ENCODE measurements at places on chromosomes 11 and 22. TPM values are rescaled to one million over a fixed set of nuclear protein-coding genes. Genes with fewer than 3 reads are reported as not detected.
A peak's percentile ranks its signal among the peaks of the same experiment; 100 is the strongest.

DNA sequence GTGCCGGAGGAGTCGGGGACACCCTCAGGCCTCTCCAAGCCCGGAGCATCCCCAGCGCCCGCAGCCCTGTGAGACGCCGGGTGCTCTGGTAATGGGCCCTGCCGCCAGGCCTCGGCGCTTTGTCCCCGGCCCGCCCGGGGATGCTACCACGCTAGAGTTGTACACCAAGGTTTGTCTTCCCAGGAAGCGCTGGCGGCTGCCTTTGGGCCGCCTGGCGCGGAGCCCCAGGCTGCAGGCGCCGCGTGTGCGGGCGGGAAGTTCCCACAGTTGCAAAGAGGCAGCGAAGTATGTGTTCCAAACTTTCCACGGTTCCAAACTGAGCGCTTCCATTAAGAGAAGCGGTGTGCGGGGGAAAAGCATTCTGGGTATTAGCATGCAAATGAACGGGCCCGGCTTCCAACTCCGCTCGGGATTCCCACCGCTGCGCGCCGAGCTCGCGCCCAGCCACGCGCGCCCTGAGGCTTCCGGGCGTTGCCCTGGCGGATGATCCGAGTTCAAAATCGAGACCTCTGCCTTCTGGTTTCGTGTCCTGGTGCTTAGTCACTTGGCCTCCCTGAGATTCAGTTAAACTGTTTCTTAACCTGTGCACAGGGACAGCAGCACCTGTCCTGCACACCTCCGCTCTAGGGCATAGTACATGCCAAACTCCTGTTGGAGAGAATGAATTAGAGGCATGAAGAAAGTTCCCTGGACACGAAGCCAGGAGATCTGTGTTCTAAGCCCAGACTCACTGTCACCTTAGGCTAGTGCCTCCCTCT lies 1.3 kb upstream of the PATZ1 start:
- DNase-seq = peak; percentile 48

CHID1 gene
- 23.2 TPM for polyA plus RNA-seq

- DNase-seq = peak; percentile 32
Measured at GRCh38 chr11:45079075-45079444, 67.4 kb upstream of the PRDM11 start.

SPINDOC gene
- polyA plus RNA-seq = 0.20 TPM

GRCh38 chr22:43000441-43001175 lies 14.3 kb downstream of the PACSIN2 start:
- DNase-seq = peak; percentile 47

SMIM35 gene
- 0.11 TPM for polyA plus RNA-seq

- DNase-seq = no peak
Measured at GRCh38 chr11:24348908-24349307, 147.9 kb upstream of the LUZP2 start.

GRCh38 chr11:13972043-13972910 lies 9.8 kb downstream of the SPON1 start:
- no peak for DNase-seq

- no peak for DNase-seq
Measured at GRCh38 chr11:118342503-118343161, at the start of gene CD3D. Gene CD3D (minus strand): TSS chr11:118342705. CDS start chr11:118342607, 98 bp downstream.

DNA sequence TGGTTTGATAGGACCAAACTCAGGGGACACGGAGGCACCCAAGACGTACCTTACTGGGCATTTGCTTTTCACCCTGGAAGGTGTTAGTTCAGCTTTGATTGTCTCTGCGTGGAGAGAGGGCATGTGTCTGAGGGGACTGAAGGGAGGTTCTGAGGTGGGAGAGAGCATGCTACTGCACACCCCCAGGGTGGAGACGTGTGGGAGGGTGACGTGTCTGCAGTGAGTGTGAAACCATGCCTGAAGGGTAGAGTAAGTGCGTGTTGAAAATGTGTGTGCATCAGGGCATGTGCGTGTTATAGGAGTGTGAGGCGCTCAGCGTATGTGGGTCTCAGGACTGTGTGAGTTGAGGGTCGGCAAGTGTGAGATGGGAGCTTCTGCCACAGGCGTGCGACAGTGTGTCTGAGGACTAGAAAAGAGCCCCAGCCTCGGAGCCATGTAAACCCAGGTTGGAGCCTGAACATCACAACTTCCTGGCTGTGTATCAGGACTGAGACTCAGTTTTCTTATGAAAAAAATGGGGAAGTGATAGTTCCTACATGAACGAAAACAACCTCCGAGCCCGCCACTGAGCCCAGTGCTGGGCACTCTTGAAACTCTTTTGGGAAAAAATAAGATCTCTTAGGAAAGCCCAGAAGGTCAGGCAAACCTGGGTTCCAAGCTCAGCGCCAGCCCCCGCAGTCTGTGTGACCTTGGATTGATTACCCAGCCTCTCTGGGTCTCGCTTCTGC lies 11.8 kb upstream of the KCNJ11 start:
- no peak for DNase-seq

DNA sequence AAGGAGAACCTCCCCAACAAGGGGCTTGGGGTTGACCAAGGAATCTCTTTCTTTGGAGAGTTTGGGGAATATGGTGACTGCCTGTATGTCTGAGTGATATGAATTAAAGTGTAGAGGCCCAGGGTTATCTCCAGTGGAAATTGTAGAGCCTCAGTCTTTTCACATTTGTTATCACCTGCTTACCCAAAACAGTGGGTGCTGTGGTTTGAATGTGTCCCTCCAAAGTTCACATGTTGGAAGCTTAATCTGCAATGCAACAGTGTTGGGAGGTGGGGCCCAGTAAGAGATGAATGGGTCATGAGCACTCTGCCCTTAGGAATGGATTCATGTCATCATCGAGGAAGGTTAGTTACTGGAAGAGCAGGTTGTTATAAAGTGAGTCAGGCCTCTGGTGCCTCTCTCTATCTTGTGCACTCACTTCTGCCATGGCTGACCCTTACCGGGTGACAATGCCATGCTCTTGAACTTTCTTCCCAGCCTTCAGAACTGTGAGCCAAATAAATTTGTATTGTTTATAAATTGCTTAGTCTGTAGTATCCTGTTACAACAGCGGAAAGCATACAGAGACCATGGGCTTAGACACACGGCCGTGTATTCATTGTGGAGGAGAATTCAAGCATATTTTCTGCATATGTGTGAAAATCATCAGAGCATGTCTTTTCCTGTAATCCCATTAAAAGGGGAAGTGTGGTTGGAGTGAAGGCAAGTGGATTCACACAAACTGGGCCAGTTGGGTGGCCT lies 114.1 kb upstream of the TBCEL start:
- no peak for DNase-seq

ARFGAP3 gene
- polyA plus RNA-seq = 34.8 TPM

DNA sequence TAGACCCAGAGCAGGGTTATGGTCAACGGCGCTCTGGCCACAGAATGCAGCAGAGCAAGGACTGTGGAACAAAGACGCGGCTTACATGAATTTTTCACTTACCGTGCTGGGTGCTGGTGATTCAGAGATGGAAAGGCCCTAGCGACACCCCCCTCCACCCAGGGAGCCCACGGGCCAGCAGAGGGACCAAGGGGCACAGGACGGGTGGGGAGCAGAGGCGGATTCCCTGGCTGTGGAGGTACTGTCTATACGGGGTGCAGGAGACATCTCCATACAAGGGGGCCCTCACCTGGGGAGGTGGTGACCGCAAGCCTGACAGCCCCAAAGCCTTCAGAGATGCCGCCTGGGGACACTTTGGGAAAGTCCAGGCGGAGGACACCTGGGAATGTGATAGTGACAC lies 1.1 kb upstream of the SEPTIN5 start:
- DNase-seq = no peak

DNA sequence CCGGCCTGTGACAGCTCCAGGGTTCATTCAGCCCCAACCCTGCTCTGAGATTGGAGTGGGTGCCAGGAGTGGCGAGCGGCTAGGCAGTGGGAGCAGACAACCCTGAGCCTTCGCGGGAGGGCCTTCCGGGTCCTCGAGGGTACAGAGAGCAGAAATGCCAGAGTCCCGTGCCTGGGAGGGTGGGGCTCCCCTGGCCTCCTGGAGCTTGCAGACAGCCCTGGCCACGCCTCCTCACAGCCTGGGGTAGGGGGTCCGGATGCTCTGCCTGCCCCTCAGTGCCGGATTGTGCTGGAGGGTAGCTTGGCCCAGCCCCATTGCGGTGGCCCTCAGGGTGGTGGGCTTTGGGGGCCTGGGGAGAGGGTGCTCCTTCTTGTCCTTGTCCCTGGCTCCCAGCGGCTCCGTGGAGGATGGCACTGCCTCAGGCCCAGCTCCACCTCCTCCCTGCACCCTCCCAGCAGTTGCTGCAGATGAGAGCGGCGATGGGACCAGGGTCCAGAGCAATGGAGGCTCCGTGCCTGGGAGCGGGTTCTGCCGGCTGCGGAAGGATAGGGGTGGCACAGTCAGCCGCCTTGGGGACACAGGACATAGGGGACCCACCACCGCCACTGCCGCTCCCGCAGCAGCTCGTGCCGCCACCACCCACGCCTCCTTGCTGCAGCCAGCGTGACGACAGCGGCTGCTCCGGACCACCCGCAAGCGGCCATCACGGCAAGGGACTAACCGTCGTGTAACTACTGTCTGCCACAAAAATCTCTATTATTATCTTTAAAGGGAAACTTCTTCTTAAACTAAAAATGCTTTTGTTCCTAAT lies 34.9 kb upstream of the OR10G7 start:
- DNase-seq = peak; percentile 46

GRCh38 chr11:37502202-37502601 lies 904.2 kb upstream of the RAG2 start:
- DNase-seq = no peak
